Endodermal cell (in vitro differentiated cells): ENCODE measurements at places on chromosomes 7 and 10. TPM values are rescaled to one million over a fixed set of nuclear protein-coding genes. Genes with fewer than 3 reads are reported as not detected.

The NPSR1 gene
- not detected in 3 replicates for total RNA-seq

The ZNF22 gene
- total RNA-seq: 24.4 to 43.5 TPM (median 42.5 TPM) in 3 replicates

GRCh38 chr7:6252341-6252746 is 20.1 kb downstream of the CYTH3 start:
- no peak for DNase-seq
- H3K27ac ChIP-seq: no peak overlapping the region
- peaks cover 97% of the 10 kb centered on the region for H3K27me3 ChIP-seq
- no peaks in the 10 kb centered on the region for H3K36me3 ChIP-seq

DNA sequence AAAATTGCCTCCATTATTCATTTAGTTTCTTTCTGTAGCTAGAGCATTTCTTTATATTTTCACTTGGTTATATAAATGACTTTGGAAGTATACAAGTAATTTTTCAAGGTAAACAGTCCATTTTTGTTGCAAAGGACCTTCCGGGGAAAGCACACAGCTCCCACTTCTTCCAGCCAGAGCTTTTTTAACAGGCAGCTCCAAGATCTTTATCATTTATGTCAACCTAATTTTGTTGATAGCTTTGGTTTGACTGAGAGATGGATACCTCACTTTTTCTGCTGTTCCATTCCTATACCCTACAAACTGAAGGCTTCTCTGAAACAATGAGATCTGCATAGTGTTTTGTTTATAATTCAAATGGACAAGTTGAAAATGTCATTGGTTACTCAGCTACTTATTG is 49.3 kb upstream of the RAB11FIP2 start:
- no peak for DNase-seq
- no peak overlapping the region for H3K4me3 ChIP-seq
- no peak overlapping the region for H3K27ac ChIP-seq
- H3K4me1 ChIP-seq: no peaks in the 10 kb centered on the region
- H3K27me3 ChIP-seq: no peaks in the 10 kb centered on the region
- H3K36me3 ChIP-seq: no peaks in the 10 kb centered on the region

The DLX6 gene
- total RNA-seq: 0.21 to 0.52 TPM in 2 of 3 replicates, not detected in the other

The AZGP1 gene
- 0.28 to 0.29 TPM in 2 of 3 replicates, not detected in the other for total RNA-seq

- no peaks in the 10 kb centered on the region for H3K4me1 ChIP-seq
- DNase-seq: no peak
- H3K4me3 ChIP-seq: no peak overlapping the region
- H3K36me3 ChIP-seq: no peaks in the 10 kb centered on the region
- no peak overlapping the region for H3K27ac ChIP-seq
- H3K27me3 ChIP-seq: no peaks in the 10 kb centered on the region
Observed at GRCh38 chr7:137093198-137093597, 224.7 kb downstream of the CHRM2 start.

GRCh38 chr7:30829471-30829870 is 58.3 kb downstream of the MINDY4 start:
- DNase-seq: no peak
- H3K27ac ChIP-seq: no peak overlapping the region
- H3K4me1 ChIP-seq: no peaks in the 10 kb centered on the region
- H3K27me3 ChIP-seq: no peaks in the 10 kb centered on the region

The MKX gene
- 0.20 and 0.55 TPM in 2 replicates for total RNA-seq

- no peaks in the 10 kb centered on the region for H3K36me3 ChIP-seq
- no peak for DNase-seq
- no peak overlapping the region for H3K27ac ChIP-seq
- no peaks in the 10 kb centered on the region for H3K27me3 ChIP-seq
- no peak overlapping the region for H3K4me3 ChIP-seq
- no peaks in the 10 kb centered on the region for H3K4me1 ChIP-seq
Observed at GRCh38 chr10:77105761-77106221, 531.8 kb downstream of the KCNMA1 start.

DNA sequence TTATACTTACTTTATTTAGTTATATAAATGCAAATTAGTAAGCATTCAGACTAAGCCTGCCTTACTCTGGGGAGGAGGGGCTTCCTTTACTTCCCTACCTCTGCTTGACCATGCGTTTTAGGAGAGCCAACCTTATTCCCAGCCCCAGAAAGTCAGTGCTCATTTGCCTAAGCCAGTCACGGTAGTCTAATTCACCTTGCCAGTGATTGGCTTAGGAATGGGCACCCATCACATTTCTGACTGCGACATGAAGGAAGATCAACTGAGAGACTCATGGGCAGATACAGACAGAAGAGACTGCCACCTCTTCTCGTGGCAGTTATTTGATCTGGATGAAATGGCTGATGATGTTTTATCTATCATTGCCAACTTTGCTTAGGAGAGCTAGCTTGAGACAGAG is 29.5 kb downstream of the RPA3 start:
- H3K27me3 ChIP-seq: no peaks in the 10 kb centered on the region
- H3K4me3 ChIP-seq: no peak overlapping the region

DNA sequence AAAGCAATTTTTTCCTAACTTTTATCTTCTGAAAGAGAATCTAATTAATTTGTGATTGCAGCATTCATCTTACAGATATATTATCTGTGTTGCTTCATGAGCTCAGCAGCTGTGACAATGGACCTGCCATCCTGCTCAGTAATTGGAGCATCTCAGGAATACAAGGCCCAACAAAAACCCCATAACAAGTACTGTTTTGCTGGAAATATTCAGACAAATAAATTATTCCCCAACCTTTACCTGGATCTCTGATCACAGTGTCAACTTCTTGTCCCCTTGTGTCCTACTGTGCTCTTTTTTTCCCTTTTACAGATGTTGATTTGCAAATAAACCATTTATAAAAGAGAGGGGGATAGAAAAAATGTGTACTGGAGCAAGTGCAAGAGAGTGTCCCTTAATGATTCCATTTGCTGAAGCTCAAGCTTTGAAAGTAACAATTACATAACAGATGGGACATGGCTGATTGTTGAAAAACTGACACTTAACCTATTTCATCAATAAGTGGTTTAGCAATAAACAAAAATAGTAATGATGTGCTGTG is 1063.4 kb upstream of the GHITM start:
- H3K27me3 ChIP-seq: no peaks in the 10 kb centered on the region
- H3K4me1 ChIP-seq: peaks cover 6% of the 10 kb centered on the region
- H3K36me3 ChIP-seq: no peaks in the 10 kb centered on the region
- DNase-seq: no peak
- H3K27ac ChIP-seq: no peak overlapping the region
- H3K4me3 ChIP-seq: no peak overlapping the region

DNA sequence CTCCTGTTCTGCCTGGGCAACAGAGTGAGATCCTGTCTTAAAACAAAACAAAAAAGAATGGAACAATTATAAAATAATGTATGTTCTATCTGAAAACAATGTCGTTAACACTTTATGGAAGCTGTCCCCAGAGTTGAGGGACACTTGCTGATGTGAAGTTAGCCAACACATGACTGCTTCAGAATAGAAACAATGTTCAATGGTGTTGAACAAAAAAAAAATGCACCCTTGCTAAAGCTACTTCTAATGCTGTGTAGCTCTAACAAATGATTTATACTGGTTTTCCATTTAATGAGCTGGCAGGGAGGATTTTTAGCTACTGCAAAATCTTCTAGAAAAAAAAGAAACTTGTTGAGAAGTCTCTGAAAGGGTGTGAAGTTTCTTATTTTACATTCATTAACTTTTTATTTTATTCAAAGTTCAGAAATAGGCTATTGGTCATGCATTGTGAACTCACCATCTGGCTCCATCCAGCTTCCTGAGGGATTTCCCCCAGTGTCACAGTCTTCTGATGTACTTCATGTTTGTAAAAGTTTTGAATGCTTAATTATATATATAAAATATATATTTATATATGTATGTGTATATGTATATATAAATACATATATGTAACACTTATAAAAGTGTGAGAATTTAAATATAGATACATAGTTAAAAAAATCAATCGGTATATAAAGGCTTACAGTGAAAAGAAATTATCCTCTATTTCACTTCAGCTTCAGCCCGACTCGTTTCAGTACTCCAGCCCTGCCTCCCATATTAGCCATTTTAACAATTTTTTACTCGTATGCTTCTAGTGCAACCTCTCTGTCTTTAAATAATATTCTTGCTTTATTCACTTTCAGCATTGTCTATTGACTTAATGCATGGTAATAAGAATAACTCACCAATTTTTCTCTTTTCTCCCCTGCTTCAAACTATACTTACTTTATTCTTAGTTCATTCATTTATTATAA is 35.0 kb downstream of the HDAC9 start:
- H3K4me3 ChIP-seq: no peak overlapping the region
- H3K27me3 ChIP-seq: no peaks in the 10 kb centered on the region
- DNase-seq: no peak
- no peaks in the 10 kb centered on the region for H3K36me3 ChIP-seq

- H3K36me3 ChIP-seq: peaks cover 9% of the 10 kb centered on the region
- DNase-seq: no peak
- no peaks in the 10 kb centered on the region for H3K4me1 ChIP-seq
- H3K4me3 ChIP-seq: no peak overlapping the region
- no peak overlapping the region for H3K27ac ChIP-seq
- H3K27me3 ChIP-seq: no peaks in the 10 kb centered on the region
Observed at GRCh38 chr10:102313221-102313896, 68.0 kb downstream of the GBF1 start.

The HTR5A gene
- 0.46 TPM in 1 of 3 replicates, not detected in the others for total RNA-seq

DNA sequence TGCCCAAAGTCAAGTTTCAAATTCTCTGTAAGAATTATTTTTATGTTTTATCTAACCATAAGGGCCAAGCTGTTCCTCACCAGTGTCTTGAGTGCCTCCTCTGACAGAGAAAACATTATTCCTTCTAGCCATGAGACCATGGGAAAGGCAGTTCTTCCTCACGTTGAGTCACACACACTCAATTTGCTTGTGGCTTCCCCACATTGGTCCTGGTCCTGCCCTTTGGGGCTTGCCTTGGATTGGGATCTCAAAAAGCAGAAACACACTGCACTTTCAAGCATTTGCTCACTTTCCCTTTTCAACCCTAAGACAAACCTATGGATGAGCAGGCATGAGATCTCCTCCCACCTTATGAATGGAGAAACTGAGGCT is 248.3 kb upstream of the IGFBP3 start:
- DNase-seq: no peak
- no peaks in the 10 kb centered on the region for H3K36me3 ChIP-seq
- no peaks in the 10 kb centered on the region for H3K27me3 ChIP-seq
- H3K4me3 ChIP-seq: no peak overlapping the region
- H3K4me1 ChIP-seq: peaks cover 12% of the 10 kb centered on the region

DNA sequence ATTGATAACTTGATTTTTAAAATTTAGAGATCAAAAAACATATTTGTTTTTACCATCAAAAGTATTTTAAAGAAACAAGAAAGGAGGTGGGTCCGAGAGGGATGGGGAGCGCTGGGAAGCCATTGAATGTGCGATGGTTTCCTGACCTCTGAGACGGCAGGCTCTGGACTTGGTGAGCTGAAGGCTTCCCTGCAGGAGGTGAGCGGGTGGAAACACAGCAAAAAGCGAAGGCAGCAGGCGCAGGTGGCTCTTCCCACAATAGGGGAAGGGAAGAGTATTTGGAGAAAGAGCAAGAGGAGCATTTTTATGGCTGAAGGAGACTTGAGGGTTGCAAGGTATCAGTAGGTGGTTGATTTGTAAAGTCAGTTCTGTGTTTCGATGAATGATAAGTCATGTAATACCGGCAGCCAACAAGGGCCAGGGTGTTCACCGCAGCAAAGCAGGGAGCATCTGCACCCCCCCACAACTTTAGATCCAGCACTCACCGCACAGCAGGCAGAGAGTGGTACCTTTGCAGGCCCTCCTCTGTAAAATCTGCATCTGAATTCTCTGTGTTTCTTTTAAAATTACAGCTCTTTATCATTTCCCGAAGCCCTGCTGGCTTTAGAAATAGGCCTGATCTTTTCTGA is 10.5 kb downstream of the C10orf53 start:
- no peak overlapping the region for H3K27ac ChIP-seq
- H3K4me1 ChIP-seq: no peaks in the 10 kb centered on the region
- H3K36me3 ChIP-seq: no peaks in the 10 kb centered on the region
- no peak overlapping the region for H3K4me3 ChIP-seq
- H3K27me3 ChIP-seq: peaks cover 52% of the 10 kb centered on the region
- peak; percentile 80 for DNase-seq

The IQUB gene
- total RNA-seq: 1.5 to 2.1 TPM (median 1.6 TPM) in 3 replicates

DNA sequence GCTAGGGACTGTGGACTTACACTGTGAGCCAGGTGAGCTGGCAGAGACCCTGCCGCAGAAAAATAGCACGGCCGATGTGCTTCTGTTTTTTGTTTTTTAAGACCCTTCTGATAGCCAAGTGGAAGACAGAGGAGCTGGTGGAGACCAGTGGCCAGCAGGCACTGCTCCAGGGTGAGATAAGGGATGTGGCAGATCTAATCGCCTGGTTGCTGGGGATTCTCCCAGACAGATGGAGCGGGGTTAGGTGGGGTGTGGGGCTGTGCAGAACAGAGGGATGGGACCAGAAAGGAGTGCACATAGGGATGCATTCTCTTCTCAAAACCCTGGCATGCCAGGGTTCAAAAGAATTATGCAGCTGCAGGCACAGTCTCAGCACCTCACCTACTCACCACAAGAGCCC is 82.2 kb downstream of the VOPP1 start:
- no peak overlapping the region for H3K27ac ChIP-seq
- H3K27me3 ChIP-seq: no peaks in the 10 kb centered on the region
- no peak for DNase-seq
- peaks cover 17% of the 10 kb centered on the region for H3K36me3 ChIP-seq
- no peaks in the 10 kb centered on the region for H3K4me1 ChIP-seq

DNA sequence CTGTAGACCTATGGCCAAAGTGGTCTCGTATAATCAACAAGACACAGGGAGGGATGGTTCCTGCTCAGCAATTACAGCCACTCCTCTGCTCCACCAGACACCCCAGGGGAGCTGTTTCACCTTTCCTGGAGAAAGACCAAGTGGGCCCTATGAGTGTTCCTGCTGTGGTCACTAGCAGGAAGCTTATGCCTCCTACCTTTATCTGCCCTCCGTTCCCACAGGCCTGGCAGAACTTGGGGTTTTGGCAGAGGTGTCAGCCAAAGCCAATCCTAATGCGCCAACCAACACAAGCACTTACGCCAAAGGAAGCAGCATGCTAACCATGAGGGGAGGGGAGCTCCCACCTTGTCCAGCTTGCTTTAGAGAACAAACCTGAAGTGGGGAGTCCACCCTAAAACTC is 31.2 kb downstream of the XPNPEP1 start:
- peaks cover 6% of the 10 kb centered on the region for H3K36me3 ChIP-seq
- DNase-seq: no peak
- H3K4me1 ChIP-seq: peaks cover 16% of the 10 kb centered on the region
- no peaks in the 10 kb centered on the region for H3K27me3 ChIP-seq
- H3K27ac ChIP-seq: no peak overlapping the region

DNA sequence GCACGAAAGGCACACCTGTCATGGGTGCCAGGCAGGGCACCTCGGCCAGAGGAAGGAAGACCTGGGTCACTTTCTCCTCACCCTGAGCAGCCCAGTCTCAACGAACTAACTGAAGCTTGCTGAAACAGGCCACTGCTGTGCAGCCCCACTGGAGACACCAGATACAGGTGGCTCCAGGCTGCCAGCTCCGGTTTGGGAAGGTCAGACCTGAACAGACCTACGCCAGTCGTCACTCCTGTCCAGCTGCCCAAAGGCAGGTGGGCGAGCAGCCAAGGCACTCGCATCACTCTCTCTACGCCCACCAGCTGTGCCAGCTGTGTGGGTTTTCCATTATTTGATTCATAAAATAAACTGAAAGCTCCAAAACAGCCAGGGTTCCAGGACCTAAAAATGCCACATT is 256.1 kb downstream of the ZMYND11 start:
- no peak overlapping the region for H3K4me3 ChIP-seq
- no peak for DNase-seq
- H3K27me3 ChIP-seq: no peaks in the 10 kb centered on the region
- H3K36me3 ChIP-seq: peaks cover 16% of the 10 kb centered on the region
- H3K27ac ChIP-seq: no peak overlapping the region
- H3K4me1 ChIP-seq: peaks cover 6% of the 10 kb centered on the region
